ENCODE measurements at places on chromosomes 2 and 18.

DNA sequence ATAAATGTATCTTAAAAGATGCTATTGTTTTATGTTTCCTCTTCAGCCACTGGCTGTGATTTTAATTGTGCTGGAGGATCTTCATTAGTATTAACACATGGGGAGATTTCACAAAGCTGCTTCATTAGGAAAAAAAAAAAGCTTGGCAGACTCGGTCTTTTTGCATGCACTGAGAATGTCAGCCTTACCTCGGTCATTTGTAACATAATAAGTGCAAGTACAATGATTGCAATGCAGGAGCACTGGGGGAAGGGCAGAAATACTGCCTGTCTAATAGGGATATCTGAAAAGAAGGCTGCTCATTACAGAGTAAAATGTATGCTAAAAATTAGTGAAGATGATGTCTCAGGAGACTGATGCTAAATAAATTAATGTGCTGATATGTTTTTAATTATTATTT, 1.3 kb upstream of the BAZ2B start:
- H3K36me3 ChIP-seq = no peaks in the 10 kb centered on the region
- H3K4me3 ChIP-seq = no peak overlapping the region
- H3K27ac ChIP-seq = no peak overlapping the region
- H3K27me3 ChIP-seq = no peaks in the 10 kb centered on the region

GRCh38 chr2:227703961-227704360, 13.9 kb downstream of the SLC19A3 start:
- H3K27ac ChIP-seq = no peak overlapping the region
- DNase-seq = peak; percentile 13
- no peaks in the 10 kb centered on the region for H3K36me3 ChIP-seq
- no peak overlapping the region for H3K4me3 ChIP-seq

GRCh38 chr18:58578835-58579560, 49.9 kb downstream of the ALPK2 start:
- H3K4me3 ChIP-seq = peak overlapping the region; percentile 57
- DNase-seq = peak; percentile 88
- no peaks in the 10 kb centered on the region for H3K27me3 ChIP-seq
- H3K27ac ChIP-seq = peak overlapping the region; percentile 93
- peaks cover 6% of the 10 kb centered on the region for H3K36me3 ChIP-seq
- peaks cover 22% of the 10 kb centered on the region for H3K4me1 ChIP-seq

DNA sequence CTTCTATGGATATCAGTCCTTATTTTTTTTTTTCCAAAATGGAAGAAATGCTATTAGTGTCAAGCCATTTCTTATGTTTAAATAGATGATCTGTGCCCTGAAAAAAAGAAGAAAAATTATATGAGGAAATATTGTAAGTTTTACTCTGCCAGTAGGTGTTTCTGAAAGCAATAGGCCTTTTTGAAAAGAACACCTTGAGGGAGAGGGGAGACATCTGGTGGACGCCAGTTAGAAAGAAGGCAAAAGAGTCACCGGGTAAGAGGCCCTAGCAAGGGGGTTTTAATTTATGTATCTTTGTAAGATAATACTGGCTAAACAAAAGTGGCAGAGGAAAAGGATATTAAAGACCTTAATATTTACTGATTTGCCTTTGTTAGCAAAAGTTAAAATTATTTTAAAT, 56.1 kb downstream of the DYNAP start:
- H3K27ac ChIP-seq = no peak overlapping the region
- no peak overlapping the region for H3K4me3 ChIP-seq
- H3K27me3 ChIP-seq = peaks cover 1% of the 10 kb centered on the region
- no peaks in the 10 kb centered on the region for H3K36me3 ChIP-seq
- H3K4me1 ChIP-seq = no peaks in the 10 kb centered on the region
- peak; percentile 4 for DNase-seq

- H3K4me1 ChIP-seq = no peaks in the 10 kb centered on the region
- H3K27ac ChIP-seq = no peak overlapping the region
- H3K27me3 ChIP-seq = no peaks in the 10 kb centered on the region
- no peak overlapping the region for H3K4me3 ChIP-seq
- H3K36me3 ChIP-seq = no peaks in the 10 kb centered on the region
Observed at GRCh38 chr18:13577781-13578180, 148.6 kb downstream of the FAM210A start.

- peak; percentile 96 for DNase-seq
- peak overlapping the region; percentile 64 for H3K27ac ChIP-seq
- no peaks in the 10 kb centered on the region for H3K36me3 ChIP-seq
- no peaks in the 10 kb centered on the region for H3K27me3 ChIP-seq
Observed at GRCh38 chr18:77067291-77068061, 65.1 kb downstream of the MBP start.

All from IMR-90 (cell line).